ENCODE measurements at places on chromosomes 7 and 10.

DNA sequence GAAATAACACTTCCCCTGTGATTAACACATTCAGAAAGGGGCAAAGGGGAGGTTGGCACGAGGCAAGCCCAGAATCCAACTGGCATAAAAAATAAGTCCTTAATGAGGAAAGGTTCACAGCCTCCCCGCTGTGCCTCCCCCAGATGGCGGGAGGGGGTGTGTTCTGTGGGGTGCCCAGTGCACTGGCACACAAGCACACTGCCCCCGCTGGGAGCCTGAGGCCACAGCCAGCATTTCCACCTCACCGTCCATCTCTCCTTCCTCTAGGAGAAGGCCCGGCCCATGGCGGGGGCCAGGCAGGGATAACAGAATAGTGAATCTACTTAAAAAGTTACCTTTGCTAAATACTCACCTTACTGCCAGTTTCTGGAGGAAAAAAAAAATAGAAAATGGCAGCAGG lies 43.2 kb downstream of the PRKAG2 start:
- DNase-seq = no peak

DNA sequence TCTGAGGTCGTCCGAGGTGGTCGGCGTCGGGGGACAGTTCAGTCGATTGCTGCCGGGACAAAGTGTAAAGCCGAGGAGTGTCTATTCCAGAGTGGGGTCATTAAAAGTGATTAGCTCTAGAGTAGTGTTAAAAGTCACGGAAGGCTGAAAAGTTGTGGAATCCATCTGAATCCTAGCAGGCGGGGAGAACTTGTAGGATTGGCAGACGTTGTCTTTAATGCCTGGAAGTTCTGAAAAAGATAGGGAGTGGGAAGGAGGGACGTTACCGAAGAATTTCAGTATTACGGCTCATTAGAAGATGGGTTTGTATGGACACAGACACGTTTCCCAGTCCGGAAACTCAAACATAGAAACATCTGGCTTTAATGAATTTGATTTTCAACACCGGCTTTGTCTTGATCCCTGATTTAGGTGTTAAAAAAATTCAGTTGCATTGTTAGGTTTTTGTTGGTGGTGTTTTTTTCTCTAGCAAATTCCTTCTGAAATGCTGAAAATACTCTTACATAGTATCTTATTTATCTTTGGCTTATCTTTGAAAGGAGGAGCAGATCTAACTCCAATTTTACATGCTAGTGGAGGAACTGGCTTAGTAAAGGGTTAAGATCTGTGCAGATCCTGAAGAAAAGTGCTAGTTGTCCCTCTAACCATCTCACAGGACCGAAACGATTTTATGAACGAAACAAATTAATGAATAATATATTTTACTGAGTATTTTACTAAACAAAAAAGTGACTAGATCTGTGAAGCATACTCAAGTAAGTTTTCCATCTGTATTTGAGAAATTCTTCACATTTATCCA lies 900 bp downstream of the MKLN1 start:
- DNase-seq = no peak

DNA sequence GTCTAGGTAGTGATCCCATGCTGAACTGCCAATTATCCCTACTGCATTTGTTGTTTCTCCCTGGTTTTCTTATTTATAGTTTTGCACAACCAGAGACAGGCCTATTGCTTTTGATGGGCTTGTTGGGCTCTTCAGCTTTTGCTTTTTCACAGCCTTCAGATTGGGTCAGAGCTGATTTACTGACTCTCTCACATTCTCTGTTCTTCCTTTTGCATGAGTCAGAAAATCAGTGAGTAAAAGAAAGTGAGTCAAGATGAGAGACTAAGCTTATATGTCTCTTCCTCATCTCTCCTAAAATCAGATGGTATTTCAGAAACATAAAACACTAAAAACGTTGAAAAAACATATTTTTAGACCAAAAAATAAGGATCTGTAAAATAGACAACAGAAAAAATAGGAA lies 1135.4 kb downstream of the XPNPEP1 start:
- no peak for DNase-seq

- no peak for DNase-seq
Observed at GRCh38 chr10:96446966-96447596, 66.6 kb downstream of the TLL2 start.

GRCh38 chr10:6114299-6114698 lies 25.5 kb downstream of the RBM17 start:
- DNase-seq = no peak

- DNase-seq = no peak
Observed at GRCh38 chr7:31729195-31729804, 42.3 kb downstream of the PPP1R17 start.

DNA sequence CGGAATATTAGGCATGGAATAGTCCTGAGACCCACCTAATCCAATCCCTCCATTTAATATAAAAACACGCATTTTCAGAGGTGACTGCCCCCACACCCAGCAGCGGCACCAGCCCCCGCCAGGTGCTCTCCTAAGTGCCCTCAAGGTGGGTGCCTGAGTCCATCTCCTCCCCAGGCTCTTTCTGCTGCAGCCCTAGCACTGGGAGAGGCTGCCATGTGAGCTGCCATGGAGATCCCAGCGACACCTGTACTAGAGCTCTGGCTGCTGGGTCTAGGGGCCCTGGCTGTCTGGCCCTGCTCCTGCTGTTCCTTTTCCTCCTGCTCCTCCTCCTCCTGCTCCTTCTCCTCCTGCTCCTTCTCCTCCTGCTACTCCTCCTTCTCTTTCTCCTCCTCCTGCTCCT lies 191.1 kb upstream of the BMPER start:
- DNase-seq = no peak

- no peak for DNase-seq
Observed at GRCh38 chr7:44187636-44188416, 1.4 kb downstream of the GCK start.

- DNase-seq = no peak
Observed at GRCh38 chr10:988667-989545, 672 bp downstream of the GTPBP4 start.

- no peak for DNase-seq
Observed at GRCh38 chr10:91378061-91378460, 32.1 kb upstream of the HECTD2 start.

GRCh38 chr10:86377797-86378146 lies 11.2 kb upstream of the GRID1 start:
- DNase-seq = no peak

GRCh38 chr10:131269776-131270460 lies 41.6 kb downstream of the TCERG1L start:
- DNase-seq = no peak

GRCh38 chr10:45001381-45002148 lies 842 bp downstream of the ZNF22 start:
- DNase-seq = no peak

- no peak for DNase-seq
Observed at GRCh38 chr7:123998921-123999320, 33.9 kb downstream of the TMEM229A start.

GRCh38 chr7:96224685-96225084 lies 97.2 kb downstream of the SLC25A13 start:
- DNase-seq = no peak

DNA sequence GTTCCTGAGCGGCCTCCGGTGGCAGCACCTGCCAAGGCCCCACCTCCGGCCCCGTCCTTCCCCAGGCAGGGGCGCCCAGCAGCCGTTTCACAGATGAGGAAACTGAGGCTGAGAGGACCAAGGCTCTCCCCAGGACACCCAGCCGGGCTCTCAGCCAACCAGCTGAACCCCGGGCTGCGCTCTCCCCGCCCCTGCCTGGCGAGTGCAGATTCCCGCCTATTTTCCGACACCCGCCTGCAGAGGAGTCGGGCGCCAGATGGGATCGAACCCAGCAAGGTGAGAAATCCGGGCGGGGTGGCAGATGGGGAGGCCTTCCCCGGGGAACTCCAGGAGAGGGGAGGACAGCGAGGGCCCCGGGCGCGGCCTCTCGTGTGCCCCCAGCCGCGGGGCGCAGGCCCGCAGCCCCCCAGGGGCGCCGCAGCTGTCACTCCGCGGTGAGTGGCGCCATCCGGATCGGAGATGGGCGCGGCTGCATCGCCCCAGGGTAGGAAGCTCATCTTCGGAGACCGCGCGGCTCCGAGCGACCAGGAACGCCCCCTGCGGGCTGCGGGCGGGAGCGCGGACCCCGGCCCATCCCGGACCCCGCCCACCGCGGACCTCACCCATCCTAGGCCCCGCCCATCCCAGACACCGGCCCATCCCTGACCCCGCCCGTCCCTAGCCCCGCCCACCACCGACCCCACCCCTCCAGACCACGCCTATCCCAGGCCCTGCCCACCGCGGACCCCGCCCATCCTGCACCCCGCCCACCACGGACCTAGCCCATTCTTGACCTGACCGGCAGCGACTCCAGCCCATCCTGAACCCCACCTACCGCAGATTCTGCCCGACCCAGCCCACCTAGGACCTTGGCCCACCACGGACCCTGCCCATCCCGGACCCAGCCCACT lies 90.3 kb downstream of the MICALL2 start:
- DNase-seq = no peak

DNA sequence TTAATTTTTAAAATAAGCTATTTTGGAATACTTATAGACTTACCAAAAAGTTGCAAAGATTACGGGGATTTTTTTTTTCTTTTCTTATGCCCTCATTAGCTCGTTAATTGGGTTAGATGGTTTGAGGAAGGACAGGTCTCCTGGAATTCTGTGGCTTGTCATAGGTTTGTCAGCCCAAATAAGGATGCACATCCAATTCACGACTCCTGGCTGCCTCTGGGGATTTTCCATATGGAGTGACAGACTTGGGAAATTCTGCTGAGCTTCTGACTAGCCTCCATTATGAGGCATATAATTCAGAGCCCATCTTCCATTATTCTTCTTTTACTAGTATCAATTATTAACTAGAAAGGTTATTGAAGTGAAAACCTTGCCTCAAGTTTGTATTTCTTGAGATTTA lies 102.1 kb downstream of the AUTS2 start:
- no peak for DNase-seq

DNA sequence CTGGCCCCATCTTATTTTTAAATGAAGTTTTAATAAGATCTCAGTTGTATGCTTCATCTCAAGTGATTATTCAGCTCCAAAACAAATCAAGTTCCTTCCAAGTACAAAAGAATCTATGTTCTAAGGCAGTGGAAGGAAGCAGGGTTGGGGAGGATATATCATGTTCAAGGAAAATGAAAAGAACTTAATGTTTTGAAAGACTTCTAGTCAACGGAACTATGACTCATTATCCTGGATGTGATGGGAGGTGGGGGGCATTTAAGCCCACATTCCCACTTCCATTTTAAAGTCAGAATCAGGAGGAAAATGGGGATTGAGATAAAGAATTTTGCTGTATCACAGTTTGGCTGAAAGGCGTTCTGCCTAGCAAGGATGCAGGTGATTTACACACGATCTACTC lies 59.4 kb downstream of the FANK1 start:
- no peak for DNase-seq

DNA sequence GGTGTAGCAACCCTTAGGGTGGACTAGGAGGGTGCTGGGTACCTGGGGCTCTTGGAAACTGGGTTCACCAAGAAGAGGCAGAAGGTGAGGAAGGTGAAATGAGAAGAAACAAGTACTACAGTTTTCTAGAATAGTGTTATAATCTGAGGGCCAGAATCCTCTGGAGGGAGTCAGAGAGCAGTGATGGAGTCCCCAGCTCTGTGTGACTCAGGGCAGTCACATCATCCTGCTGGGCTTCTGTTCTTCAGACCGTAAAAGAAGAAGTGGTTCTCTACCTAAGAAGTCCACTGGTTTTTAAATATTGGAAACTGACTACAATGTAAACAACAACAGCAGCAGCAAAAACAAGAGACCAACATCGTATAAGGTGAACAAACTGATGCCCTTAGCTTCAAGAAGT lies 197.3 kb downstream of the PRPF18 start:
- no peak for DNase-seq

DNA sequence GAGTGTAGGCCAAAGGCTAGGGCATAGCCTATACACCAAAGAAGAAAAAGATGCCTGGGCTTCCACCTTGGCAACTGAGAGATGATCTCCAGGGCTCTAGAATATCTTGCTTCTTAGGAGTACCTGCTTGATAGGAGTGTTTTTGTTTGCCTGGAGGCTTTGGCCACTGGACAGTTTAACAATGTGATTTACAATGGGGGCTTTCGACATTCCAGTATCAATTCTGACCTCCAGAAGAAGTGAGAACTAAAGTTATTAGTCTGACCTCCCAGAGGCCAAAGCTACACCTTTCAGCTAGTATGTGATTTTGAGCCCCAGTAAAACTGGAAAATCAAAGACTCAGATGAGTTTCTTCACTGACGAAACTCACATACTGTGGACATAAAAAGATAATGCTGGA lies 96.1 kb downstream of the JMJD1C start:
- no peak for DNase-seq

DNA sequence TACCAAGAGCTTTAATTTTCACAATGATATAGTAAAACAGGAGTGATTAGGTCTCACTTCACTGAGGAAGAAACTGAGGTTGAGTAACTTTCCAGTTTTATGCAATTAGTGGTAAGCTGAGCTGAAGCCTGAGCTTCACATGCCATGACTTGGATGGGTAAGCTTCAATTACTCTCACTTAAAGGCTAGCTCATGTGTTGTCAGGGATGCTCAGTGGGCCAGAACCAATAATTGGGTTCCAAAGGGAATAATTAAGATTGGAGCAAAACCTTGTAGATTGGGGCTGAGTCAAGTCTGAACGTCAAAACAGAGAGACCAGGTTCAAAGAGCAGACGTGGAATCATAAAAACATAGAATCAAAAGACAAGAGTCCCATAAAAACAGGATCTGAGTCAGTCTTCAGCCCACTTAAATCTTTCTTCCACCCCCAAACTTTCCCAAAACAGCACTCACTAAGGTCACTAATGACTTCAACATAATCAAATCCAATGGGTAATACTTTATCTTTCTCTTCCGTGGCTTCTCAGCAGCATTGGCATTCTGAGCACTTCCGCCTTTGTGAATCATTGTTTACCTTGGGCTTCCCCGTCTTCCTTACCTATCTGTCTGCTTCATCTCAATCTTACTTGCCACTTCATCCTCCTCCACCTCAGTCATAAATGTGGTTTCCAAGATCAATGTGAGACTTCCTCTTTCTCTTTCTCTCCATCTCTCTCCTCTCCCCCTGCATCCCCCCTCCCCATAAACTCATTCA lies 23.0 kb upstream of the EGFR start:
- DNase-seq = no peak

GRCh38 chr10:49610458-49611165 lies 502 bp downstream of the SLC18A3 start:
- DNase-seq = no peak

DNA sequence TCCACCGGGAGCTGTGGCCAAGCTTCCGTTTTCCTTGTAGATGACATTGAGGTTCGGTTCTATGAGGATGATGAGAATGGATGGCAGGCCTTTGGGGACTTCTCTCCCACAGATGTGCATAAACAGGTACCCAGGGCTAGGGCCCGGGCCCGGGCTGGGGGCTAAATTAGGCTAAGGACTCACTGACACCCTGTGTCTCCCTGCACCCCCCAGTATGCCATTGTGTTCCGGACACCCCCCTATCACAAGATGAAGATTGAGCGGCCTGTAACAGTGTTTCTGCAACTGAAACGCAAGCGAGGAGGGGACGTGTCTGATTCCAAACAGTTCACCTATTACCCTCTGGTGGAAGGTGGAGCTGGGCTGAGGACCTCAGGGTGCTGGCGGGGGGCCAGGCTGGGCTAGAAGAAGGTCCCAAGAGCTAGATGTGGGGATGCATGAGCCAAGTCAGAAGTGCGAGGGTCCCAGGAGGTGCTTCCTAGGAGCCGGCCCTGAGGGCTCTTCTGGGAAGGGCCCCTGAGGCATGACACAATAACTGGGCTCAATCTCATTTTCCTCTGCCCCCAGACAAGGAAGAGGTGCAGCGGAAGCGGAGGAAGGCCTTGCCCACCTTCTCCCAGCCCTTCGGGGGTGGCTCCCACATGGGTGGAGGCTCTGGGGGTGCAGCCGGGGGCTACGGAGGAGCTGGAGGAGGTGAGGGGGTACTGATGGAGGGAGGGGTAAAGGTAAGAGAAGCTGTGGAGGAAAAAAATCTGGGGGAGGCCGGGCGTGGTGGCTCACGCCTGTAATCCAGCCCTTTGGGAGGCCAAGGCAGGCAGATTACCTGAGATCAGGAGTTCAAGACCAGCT lies 2.9 kb downstream of the NFKB2 start:
- DNase-seq = no peak
